Liver (tissue), 10 donors: ENCODE measurements at places on chromosomes 2 and 18. TPM values are rescaled to one million over a fixed set of nuclear protein-coding genes. Genes with fewer than 3 reads are reported as not detected.

The TBR1 gene
- under 0.01 TPM for total RNA-seq

The KIF5C gene
- total RNA-seq, result 0.25 TPM

The CDH20 gene
- 0.09 TPM for total RNA-seq

The ARHGEF33 gene
- 0.33 TPM for total RNA-seq

The PTH2R gene
- total RNA-seq, result 1.5 TPM

The SEPTIN10 gene
- 19.8 TPM for total RNA-seq

The DUSP28 gene
- total RNA-seq, result 3.5 TPM

The GKN1 gene
- total RNA-seq, result not detected

The AKAIN1 gene
- total RNA-seq, result 0.75 TPM

DNA sequence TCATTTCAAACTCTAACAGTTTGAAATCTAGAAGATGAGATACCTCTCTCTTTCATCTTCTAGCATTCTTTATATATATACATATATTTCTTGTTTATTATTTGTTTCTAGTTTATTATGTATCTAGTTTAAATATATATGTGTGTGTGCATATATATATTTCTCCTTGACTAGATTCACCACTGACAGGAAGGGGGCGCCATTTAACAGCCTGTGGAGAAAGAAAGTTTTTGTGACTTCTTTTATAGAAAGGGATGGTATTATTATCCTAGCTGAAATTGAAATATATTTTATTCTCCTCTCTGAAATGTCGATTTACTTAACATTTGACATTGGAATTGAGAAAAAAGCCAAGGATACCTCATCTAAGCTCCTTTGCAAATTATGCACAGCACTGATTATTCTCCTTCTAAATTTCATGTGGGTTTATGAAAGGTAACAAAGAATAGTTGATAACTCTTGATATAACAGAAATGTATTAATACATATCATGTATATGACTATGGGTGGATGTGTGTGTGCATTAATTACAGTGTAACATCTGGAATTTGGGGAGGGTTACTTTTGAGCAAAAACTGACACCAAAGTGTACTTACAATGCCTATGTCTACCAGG is 160.7 kb upstream of the NT5C1B start:
- no peaks in the 10 kb centered on the region for H3K27me3 ChIP-seq
- H3K36me3 ChIP-seq, result no peaks in the 10 kb centered on the region
- peak; percentile 53 for DNase-seq
- no peak overlapping the region for H3K4me3 ChIP-seq
- H3K27ac ChIP-seq, result no peak overlapping the region

- no peaks in the 10 kb centered on the region for H3K4me1 ChIP-seq
- H3K4me3 ChIP-seq, result no peak overlapping the region
- DNase-seq, result no peak
Measured at GRCh38 chr2:16330012-16330411, 335.6 kb downstream of the CYRIA start.

- no peaks in the 10 kb centered on the region for H3K36me3 ChIP-seq
- H3K27me3 ChIP-seq, result no peaks in the 10 kb centered on the region
Measured at GRCh38 chr18:3027370-3027891, 14.5 kb upstream of the LPIN2 start.

- no peak overlapping the region for H3K4me3 ChIP-seq
- no peaks in the 10 kb centered on the region for H3K4me1 ChIP-seq
- H3K27me3 ChIP-seq, result no peaks in the 10 kb centered on the region
- no peak overlapping the region for H3K27ac ChIP-seq
- H3K36me3 ChIP-seq, result no peaks in the 10 kb centered on the region
- DNase-seq, result no peak
Measured at GRCh38 chr2:189297446-189297845, 117.9 kb upstream of the COL5A2 start.

- H3K4me3 ChIP-seq, result no peak overlapping the region
- H3K36me3 ChIP-seq, result no peaks in the 10 kb centered on the region
- H3K27me3 ChIP-seq, result no peaks in the 10 kb centered on the region
- no peak for DNase-seq
Measured at GRCh38 chr2:26494891-26495290, 17.0 kb upstream of the OTOF start.

GRCh38 chr2:205969584-205969983 is 116.4 kb downstream of the INO80D start:
- DNase-seq, result no peak
- H3K36me3 ChIP-seq, result no peaks in the 10 kb centered on the region
- no peaks in the 10 kb centered on the region for H3K27me3 ChIP-seq

DNA sequence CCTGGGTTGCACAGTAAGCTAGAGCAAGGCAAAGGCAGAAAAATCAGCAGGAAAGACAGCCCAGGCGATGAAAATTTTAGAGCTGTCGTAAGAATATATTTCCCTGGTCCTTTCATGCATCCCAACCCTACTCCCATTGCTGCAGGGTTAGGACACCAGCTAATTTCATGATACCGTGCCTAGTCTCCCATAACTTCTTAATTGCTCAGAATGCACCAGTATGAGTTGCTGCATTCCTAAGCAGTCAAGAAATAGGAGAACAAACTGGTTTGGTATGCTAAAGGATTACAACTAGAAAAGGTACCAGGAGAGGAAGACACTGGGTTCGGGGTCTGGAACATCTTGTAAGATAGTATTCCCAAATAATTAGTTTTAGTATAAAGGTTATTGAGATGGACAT is 269.4 kb upstream of the NRXN1 start:
- no peaks in the 10 kb centered on the region for H3K27me3 ChIP-seq
- no peak overlapping the region for H3K4me3 ChIP-seq
- H3K27ac ChIP-seq, result no peak overlapping the region
- H3K36me3 ChIP-seq, result no peaks in the 10 kb centered on the region
- no peak for DNase-seq

DNA sequence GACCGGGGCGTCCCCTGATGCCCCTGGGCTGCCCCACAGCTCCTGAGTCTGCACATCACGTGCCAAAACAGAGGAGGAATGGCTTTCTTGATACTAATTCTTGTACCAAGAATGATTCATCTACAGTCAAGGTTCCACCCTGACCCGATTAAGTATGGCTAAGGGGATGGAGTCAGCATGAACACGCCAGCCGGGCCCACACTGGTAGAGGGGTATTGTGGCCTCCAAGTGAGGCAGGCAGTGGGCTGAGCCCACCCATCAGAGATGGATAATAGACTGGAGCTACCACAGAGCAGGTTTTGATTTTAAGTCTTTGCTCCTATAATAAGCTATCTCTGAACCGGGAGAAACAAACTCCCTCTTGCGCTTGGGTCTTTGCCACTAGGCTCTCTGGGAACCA is 17.9 kb upstream of the GNAL start:
- H3K27ac ChIP-seq, result no peak overlapping the region
- H3K27me3 ChIP-seq, result no peaks in the 10 kb centered on the region
- no peak overlapping the region for H3K4me3 ChIP-seq
- no peaks in the 10 kb centered on the region for H3K36me3 ChIP-seq
- DNase-seq, result peak; percentile 14

GRCh38 chr18:10291568-10291981 is 162.9 kb upstream of the APCDD1 start:
- H3K4me1 ChIP-seq, result no peaks in the 10 kb centered on the region
- H3K27me3 ChIP-seq, result no peaks in the 10 kb centered on the region
- no peaks in the 10 kb centered on the region for H3K36me3 ChIP-seq
- no peak for DNase-seq
- H3K4me3 ChIP-seq, result no peak overlapping the region
- no peak overlapping the region for H3K27ac ChIP-seq

- H3K4me1 ChIP-seq, result no peaks in the 10 kb centered on the region
- no peak overlapping the region for H3K4me3 ChIP-seq
- no peak for DNase-seq
- H3K27me3 ChIP-seq, result no peaks in the 10 kb centered on the region
Measured at GRCh38 chr2:127321303-127321702, 27.4 kb upstream of the ERCC3 start.

GRCh38 chr2:30736461-30737325 is 70.6 kb downstream of the CAPN13 start:
- no peaks in the 10 kb centered on the region for H3K4me1 ChIP-seq
- H3K27me3 ChIP-seq, result no peaks in the 10 kb centered on the region
- no peaks in the 10 kb centered on the region for H3K36me3 ChIP-seq

DNA sequence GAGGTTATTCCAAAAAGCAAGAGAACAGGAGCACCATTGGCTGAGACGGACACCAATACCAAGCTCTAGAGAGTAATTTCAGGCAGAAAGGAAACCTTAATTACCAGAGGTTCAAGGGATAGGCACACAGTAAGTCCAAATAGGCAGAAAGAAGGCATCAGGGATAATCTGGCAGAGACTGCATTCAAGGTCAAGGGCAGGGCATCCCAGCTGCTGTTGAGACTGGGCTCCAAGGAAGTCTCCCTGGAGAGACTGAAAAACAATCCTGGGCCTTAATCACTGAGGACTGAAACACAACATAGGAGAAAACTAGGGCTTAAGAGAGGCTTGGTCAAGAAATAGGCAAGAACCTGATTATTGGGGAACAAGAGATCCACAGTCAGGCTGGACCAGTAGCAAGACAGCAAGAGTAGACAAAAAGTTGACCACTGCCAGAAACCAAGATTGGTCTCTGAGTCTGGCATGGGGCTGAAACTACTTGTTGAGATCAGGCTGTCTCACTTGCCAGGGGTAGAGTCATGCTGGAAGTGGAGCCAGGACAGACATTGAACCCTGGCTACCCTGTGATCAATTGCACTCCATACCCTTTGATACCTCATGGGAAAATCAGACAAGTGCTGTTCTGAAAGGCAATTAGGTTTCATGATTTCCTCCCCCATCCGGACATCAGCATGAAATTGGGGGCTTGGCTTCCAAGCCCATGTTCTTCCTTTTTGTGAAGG is 193.2 kb upstream of the TNP1 start:
- no peaks in the 10 kb centered on the region for H3K36me3 ChIP-seq
- no peaks in the 10 kb centered on the region for H3K4me1 ChIP-seq
- DNase-seq, result no peak
- no peak overlapping the region for H3K4me3 ChIP-seq

- no peak for DNase-seq
- H3K4me3 ChIP-seq, result no peak overlapping the region
- peaks cover 14% of the 10 kb centered on the region for H3K4me1 ChIP-seq
- H3K27me3 ChIP-seq, result no peaks in the 10 kb centered on the region
Measured at GRCh38 chr2:8496079-8496478, 185.8 kb upstream of the ID2 start.

GRCh38 chr2:142052220-142052863 is 78.5 kb downstream of the LRP1B start:
- no peaks in the 10 kb centered on the region for H3K4me1 ChIP-seq
- no peak for DNase-seq
- H3K36me3 ChIP-seq, result no peaks in the 10 kb centered on the region
- no peaks in the 10 kb centered on the region for H3K27me3 ChIP-seq
- no peak overlapping the region for H3K27ac ChIP-seq
- no peak overlapping the region for H3K4me3 ChIP-seq

DNA sequence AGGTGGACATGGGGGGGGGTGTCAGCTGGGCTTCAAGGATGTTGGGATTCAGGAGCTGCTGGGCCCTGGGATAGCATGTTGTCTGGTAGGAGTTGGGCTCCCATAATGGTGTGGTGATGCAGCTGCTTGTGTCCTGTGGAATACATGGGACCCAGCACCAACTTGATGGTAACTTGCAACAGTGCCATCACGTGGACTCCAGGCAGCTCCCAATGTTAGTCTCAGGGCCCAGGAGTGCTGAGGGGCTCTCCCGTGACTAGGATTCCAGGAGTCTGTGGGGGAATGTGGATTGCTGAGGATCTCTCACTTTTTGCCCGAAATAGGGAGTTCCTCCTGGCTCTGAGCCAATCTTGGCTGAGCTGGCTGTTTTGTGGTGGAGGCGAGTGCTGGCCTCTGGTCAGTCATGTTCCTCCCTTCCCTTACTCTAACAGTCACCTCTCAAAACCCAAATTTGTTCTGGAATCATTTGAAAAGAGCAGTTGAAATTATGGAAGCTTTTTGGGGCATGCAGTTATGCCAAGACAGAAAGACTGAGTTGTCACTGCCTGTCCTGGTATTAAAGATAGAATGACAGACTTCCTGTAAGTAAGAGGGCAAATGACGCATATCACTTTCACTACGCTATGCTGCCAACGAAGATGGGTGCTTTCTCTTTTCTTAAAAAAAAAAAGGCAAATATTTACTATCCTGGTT is 607.1 kb downstream of the ADCYAP1 start:
- H3K27ac ChIP-seq, result peak overlapping the region; percentile 70
- H3K4me1 ChIP-seq, result peaks cover 15% of the 10 kb centered on the region
- no peak for DNase-seq
- H3K27me3 ChIP-seq, result no peaks in the 10 kb centered on the region

- H3K27ac ChIP-seq, result no peak overlapping the region
- H3K36me3 ChIP-seq, result no peaks in the 10 kb centered on the region
- DNase-seq, result no peak
- H3K4me1 ChIP-seq, result no peaks in the 10 kb centered on the region
- H3K4me3 ChIP-seq, result no peak overlapping the region
Measured at GRCh38 chr2:67954093-67954748, 108.6 kb downstream of the C1D start.

DNA sequence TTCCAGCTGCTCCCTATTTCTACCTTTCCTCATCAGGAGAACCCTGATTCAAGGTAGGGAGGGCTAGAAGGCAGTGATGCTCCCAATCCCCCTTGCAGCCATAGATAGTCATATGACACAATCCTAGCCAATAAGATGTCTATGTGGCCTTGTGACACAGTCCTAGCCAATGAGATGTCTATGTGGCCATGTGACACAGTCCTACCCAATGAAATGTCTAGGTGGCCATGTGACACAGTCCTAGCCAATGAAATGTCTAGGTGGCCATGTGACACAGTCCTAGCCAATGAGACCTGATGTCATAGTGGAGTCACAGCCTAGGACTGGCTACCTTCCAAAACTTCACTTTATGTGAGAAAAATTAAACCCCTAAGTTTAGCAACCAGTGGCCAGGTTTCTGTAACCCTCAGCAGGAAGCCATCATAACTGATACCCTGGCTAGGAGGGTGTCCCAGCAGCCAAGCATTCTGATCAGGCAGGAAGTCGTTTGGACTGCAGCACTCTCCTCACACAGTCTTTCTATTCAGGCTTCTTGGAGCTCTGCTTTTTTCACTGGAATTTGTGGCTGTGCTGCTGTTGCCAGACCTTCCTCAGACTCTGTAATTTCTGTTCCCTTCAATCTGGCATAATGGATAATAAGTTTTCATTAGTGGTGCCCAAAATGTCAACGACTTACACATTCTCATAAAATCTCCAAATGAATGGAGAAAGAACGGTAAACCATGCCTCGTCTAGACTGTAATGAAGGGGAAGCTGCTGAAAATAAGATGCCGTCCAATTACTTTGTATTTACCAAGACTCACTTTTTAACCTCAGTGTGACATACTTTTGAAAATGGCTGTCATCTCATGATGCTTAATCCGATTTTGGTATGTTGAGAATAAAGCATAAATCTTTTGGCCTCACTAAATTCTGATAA is 165.0 kb upstream of the NCKAP5 start:
- DNase-seq, result no peak
- H3K27ac ChIP-seq, result no peak overlapping the region
- no peak overlapping the region for H3K4me3 ChIP-seq
- H3K27me3 ChIP-seq, result no peaks in the 10 kb centered on the region
- no peaks in the 10 kb centered on the region for H3K4me1 ChIP-seq

- no peaks in the 10 kb centered on the region for H3K27me3 ChIP-seq
- no peaks in the 10 kb centered on the region for H3K36me3 ChIP-seq
- no peak overlapping the region for H3K27ac ChIP-seq
- H3K4me1 ChIP-seq, result no peaks in the 10 kb centered on the region
Measured at GRCh38 chr2:79162132-79162531, 2.6 kb upstream of the REG3A start.

DNA sequence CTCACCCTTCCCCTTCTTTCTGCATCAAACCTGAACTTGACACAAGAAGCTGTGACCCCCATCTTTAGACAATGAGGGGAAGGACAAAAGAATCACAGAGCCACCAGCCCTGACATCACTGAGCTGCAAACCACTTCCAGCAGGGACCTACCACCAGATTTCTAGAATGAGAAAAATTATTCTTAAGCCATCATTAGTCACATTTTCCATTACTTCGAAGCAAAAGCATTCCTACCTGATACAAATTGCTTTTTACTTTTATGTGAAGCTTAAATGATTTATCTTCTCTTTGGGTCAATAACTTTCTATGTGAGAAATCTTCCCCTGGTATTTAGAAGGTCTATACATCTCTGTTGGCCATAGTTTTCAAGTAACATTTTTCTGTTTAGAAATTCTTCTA is 134.8 kb downstream of the TCF4 start:
- no peaks in the 10 kb centered on the region for H3K27me3 ChIP-seq
- H3K36me3 ChIP-seq, result no peaks in the 10 kb centered on the region
